Fibroblast of skin of left quadriceps (primary cell): ENCODE measurements at places on chromosomes 3 and 15.

- no peak for DNase-seq
These were observed 136.5 kb downstream of the ZNF609 start for GRCh38 chr15:64596701-64597476.

GRCh38 chr3:27415202-27415601 lies 46.0 kb upstream of the NEK10 start:
- no peak for DNase-seq

DNA sequence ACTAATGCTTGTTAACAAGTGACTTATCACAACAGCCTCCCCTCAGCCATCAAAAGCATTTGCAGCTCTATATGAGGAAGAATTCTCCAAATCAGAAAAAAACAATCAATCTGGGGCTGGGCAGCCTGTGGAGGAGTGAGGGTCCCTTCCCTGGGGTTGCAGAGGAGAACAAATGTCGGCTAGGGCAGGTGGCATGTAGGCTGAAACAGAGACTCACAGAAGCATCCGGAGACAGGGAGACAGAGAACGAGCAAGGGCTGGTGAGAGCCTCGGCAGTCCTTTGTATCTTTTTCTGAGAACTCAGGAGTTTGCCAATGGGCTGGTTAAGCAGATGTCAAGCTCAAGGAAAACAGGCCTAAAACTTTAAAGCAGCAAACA lies 15.8 kb downstream of the ITGA11 start:
- no peak for DNase-seq

- DNase-seq: no peak
These were observed 124.3 kb upstream of the IGF1R start for GRCh38 chr15:98523912-98524662.

DNA sequence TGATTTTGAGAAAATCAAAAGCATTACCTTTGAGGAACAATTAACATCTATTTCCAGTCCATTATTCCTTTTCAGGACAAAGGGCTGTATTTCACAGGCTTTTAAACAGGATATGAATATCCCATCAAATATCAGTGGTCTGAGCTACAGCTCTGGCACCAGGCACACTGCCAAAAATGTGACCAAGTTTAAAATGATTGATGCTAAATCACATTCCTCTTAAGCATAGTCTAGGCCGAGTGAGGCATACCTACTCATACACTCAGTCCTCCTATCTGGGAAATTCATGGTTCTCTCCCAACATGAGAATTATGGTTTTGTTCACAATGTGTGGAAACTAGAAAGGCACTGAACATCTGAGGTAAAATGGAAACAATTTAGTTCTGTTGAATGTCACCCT lies 683.5 kb downstream of the TUSC7 start:
- no peak for DNase-seq

DNA sequence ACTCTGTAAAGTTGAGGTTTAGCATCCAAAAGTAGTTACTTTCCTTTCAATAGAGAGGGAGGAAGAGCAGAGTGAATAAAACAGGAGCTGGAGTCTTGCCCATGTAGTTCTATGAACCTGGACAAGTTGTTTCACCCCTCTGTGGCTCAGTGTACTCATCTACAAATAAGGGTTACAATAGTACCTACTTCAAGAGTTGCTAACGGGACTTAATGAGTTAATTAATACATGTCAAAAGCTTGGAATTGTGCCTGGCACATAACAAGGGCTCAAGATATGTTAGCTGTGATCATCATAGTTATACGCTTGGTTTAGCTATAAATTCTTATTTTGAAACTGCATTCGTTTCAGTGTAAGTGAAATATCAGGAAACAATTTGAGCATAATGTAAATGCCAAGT lies 388.5 kb upstream of the THBS1 start:
- no peak for DNase-seq

GRCh38 chr3:116741467-116741866 lies 31.9 kb downstream of the TUSC7 start:
- no peak for DNase-seq

DNA sequence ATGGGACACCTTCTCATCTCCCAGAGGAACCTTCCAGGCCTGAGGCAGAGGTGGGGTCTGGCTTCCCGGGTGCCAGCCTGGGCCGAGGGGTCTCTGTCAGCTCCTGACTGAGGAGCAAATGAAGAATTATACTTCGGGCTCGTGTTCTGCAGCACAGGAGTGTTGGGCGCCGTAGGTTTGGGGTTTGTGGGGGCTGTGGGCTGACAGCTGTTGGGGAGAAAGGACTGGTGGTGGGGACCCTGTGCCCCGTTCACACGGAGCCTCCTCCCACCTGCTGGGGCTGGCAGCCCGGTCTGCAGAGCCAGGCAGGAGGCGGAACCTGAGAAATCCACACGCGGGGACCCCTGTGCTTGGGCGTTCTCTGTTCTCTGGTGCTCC lies 59.7 kb downstream of the ADAMTS7 start:
- no peak for DNase-seq

- DNase-seq: no peak
These were observed 56.2 kb downstream of the GABRG3 start for GRCh38 chr15:27027229-27027628.

DNA sequence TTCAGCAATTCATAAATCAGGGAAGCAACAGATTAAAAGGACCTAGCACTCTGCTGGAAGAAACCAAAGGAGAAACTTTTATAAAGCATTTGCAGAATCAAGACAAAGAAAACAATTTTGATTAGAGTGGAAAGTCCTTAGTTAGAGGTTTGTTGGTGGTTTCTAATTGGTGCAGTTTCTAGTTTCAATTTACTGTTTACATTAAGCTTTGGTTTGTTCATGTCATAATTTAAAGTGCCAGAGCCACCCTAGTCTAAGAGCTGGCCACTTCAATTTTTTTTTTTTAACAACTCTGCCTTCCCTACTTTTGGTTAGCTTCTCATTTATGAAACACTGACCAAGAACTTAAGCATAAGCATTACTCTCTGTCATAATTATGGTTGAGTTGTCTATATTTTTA lies 1428.2 kb upstream of the GBE1 start:
- DNase-seq: no peak

- DNase-seq: peak; percentile 7
These were observed 10.7 kb downstream of the GCNT3 start for GRCh38 chr15:59622289-59622688.
